Activated naive CD4-positive, alpha-beta T cell treated with anti-CD3 and anti-CD28 coated beads for 36 hours (primary cell): ENCODE measurements at places on chromosomes 1 and 21.

- H3K4me3 ChIP-seq: no peak overlapping the region
- peaks cover 1% of the 10 kb centered on the region for H3K4me1 ChIP-seq
- no peak for DNase-seq
- no peaks in the 10 kb centered on the region for H3K27me3 ChIP-seq
- no peak overlapping the region for H3K27ac ChIP-seq
Observed at GRCh38 chr1:153616917-153617311, 789 bp upstream of the S100A14 start.

DNA sequence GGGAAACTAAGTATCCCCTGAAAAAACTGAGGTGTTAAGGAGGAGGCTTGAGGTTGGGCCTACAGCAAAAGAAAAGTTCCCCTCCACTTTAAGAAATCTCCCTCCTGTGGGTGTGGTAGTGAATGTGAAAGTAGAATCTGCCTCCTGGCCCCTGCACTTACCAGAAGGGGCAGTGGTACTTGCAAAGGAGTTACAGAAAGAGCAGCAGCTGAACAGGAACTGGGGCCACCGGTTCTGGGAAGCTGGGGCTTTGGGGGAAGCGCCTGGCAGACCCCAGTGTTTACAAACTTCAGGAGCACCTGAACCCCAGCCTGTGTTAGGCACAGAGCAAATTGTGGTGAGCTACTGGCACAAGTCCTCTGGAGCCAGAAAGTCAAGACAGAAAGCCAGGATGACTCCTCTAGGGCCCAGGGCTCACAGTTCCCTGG lies 250.2 kb upstream of the FGGY start:
- peak overlapping the region; percentile 86 for H3K27ac ChIP-seq
- H3K36me3 ChIP-seq: no peaks in the 10 kb centered on the region
- no peaks in the 10 kb centered on the region for H3K27me3 ChIP-seq
- peak overlapping the region; percentile 37 for H3K4me3 ChIP-seq
- DNase-seq: peak; percentile 79
- H3K4me1 ChIP-seq: peaks cover 30% of the 10 kb centered on the region

DNA sequence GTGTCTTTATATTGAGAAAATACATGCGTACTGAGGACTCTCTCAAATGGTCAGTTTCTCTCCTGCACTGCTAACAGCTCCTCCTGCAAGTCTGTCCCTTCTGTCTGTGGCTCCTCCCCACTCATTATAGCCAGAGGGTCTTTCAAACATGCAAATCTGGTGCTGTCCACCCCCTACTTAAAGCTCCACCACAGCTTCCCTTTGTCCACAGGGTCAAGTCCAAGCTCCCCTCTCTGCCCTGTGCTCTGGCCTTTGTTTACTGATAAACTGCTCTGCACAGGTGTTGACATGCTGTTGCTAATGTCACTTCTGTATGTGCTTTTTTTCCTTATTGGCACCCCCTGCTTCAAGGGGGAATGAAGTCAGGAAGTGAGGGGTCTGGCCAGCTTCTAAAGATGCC lies 47.7 kb upstream of the GPR37L1 start:
- H3K27me3 ChIP-seq: no peaks in the 10 kb centered on the region
- no peaks in the 10 kb centered on the region for H3K4me1 ChIP-seq
- H3K4me3 ChIP-seq: no peak overlapping the region
- no peak for DNase-seq
- H3K36me3 ChIP-seq: no peaks in the 10 kb centered on the region

GRCh38 chr1:224433701-224434672 lies 610 bp downstream of the WDR26 start:
- H3K36me3 ChIP-seq: peaks cover 16% of the 10 kb centered on the region
- H3K4me1 ChIP-seq: peaks cover 48% of the 10 kb centered on the region
- peak; percentile 51 for DNase-seq
- no peaks in the 10 kb centered on the region for H3K27me3 ChIP-seq
- peak overlapping the region; percentile 88 for H3K4me3 ChIP-seq
- peak overlapping the region; percentile 86 for H3K27ac ChIP-seq

GRCh38 chr1:98903726-98904125 lies 100.9 kb downstream of the PLPPR5 start:
- no peaks in the 10 kb centered on the region for H3K36me3 ChIP-seq
- peaks cover 4% of the 10 kb centered on the region for H3K4me1 ChIP-seq
- no peak overlapping the region for H3K4me3 ChIP-seq
- no peak overlapping the region for H3K27ac ChIP-seq
- H3K27me3 ChIP-seq: no peaks in the 10 kb centered on the region
- no peak for DNase-seq
